ENCODE measurements at places on chromosomes 4 and X.
A peak's percentile ranks its signal among the peaks of the same experiment; 100 is the strongest.

DNA sequence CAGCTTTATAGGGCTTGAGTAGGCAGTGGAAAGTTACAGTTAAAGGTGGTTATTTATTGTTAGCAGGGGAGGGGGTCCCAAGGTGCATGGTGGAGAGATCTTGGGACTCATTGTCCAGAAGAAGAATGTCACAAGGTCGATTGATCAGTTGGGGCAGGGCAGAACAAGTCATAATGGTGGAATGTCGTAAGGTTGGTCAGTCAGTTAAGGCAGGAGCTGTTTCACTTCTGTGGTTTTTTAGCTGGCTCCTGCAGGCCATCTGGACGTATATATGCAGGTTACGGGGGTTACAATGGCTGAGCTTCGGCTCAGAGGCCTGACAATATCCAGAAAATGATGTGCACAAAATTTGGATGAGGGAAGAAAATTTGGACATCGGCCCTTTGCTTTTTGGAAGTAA lies 7.1 kb downstream of the OFD1 start:
- no peak for DNase-seq

DNA sequence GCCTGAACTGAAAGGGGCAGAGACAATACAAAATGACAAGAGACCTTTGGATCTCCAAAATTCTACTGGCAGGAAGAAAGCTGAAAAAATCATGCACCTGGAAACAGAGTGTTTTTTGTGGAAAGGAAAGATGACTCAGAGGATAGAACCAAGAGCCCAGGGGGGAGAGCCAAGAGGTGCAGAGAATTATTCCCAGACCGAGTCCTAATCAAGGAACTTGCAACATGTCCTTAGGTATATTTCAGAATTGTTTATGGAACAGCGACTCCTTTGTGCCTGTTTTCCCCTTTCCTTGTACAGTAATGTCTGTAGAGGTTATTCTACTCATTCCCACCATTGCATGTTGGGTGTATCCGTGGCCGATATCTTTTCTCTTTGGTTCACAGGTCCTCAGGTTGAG lies 71.7 kb downstream of the YIPF6 start:
- DNase-seq: no peak

DNA sequence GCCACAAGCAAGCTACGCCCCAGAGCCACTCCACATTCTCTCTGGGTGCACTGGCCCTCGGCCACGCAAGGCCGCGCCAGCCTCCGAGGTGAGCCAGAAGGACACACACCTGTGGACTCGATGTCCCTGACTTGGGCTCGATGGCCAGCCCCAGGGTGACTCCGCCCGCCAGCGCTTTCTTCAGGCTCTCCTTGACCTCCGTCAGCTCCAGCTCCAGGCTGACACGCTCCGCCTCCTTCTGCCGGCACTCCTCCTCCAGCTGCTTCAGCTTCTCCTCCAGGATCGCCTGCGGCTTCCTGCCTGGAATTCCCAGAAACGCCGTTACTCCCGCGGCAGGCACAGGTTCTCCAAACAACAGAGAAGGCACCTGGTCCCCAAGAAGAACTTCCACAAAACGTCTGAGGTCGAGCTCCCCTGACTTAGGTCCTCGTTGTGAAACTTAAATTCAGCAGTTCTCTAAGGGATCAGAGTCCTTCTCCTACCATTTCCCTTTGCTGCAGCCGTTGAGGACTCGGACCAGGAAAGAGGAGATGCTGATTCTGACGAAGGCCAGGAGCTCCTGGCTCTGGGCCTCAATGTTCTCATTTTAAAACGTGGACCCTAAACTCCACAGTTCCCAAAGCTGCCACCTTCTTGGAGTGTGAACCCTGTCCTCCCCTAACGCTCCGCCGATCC lies 166.8 kb downstream of the AFAP1 start:
- no peak for DNase-seq

- no peak for DNase-seq
These were observed 81.1 kb downstream of the DLG3 start for GRCh38 chrX:70525733-70526132.

DNA sequence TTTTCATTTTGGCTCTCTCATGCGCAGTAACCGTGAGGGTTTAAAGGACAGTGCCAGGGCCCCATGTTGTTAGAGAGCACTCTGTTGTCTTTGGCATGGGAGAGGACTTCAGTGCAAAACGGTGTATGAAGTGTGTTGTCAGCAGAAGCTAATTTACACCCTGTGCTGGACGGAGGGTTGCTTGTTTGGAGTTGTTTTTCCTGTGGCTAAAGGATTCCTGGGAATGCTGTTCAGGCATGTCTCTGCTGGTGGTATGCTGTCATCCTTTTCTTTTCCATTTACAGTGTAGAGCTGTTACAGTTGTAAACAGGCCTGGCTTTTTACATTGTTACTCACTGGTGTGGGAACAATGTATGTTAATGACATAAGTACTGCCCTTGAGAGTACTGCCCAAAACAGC lies 206.3 kb downstream of the CBR4 start:
- peak; percentile 46 for DNase-seq

- DNase-seq: no peak
These were observed 125.7 kb downstream of the SH3KBP1 start for GRCh38 chrX:19761554-19762295.

DNA sequence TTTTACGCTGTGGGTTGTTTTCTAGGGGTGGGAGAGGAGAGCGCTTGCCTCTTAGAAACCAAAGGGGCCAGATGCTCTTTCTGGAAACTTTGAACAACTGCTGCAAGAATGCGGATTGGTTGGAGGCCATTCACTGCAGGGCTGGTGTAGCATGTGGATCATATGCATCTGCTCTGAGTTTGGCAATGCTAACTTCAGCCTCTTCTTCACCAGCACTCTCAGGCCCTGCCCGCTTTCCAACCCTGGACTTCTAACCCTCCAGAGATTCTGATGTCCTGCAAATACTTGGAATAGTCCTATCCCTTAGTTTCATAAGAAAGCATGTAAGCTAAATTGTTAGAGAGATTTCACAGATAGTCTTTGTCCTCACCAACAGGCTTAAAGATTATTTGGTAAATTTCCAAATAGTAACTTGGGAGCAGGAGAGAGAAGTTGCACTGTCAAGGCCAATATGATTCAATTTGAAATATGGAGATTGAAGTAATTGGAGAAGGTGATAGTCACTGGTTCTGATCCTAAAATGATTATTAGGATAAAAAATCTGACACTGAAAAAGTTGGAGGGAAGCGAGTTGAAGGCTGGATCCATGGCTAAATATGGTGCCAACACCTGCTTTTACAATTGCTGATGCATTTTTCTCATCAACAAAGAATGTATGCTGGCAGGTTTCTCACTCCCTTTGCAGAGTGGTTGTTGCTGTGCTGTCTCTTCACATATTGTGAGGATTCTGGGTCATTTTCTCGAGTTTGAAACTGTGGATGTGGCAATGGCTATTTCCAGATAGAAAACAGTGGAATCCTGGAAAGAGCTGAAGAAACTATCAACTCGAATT lies 210.4 kb downstream of the PTTG2 start:
- no peak for DNase-seq

DNA sequence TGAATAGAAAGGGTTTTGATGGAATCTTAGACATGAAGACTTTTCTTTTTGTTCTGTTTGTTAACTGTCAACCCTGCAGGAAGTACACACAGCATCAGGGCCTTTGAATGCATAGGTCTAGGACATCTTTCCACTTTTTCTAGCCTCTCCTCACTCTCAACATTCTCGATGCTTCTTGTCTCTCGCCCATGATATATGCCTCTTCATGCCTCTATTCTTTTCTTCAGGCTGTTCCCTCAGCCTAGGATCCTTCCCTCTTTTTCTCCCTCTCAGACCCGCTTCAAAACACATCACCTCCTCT lies 9.6 kb downstream of the PDGFC start:
- DNase-seq: no peak

DNA sequence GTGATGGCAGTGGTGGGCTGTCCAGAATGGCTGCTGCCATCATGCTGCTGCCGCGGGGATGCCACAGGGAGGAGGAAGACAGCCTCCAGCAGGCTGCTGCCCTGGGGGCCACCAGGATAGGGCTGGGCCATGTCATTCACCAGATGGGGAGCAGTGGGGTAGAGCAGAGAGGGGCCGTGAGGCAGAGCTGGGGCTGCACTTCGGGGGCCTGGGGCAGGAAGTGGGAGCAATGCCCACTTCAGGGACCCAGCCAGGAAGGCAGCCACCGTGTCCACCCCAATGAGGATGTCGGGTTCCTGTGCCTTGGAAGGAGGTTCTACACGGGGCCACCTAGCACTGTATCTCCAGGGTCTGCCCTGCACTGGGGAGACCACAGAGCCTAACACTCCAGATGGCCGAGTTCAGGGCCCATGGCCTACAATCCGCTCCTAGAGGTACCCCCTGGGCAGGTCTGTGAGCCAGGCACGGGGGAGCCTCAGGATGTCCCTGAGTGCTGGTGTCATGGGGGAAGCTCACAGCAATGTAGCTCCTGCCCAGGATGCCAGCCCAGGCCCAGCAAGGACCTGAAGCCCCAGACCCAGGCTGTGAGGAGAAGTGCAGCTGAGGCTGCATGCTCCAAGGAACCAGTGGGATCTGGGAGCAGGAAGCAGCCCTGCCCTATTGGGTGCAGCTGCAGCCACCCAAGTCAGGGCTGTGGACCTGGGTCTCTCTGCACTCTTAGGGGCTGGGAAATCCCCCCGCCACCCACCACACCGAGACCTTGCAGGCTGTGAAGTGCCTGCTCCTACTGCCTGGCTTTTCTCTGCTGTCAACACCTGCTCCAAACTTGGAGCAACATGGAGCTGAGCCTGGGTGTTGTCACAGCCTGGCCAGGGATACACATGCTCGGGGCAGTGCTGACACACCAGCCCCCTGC lies 140.3 kb downstream of the PDHA2 start:
- DNase-seq: no peak

DNA sequence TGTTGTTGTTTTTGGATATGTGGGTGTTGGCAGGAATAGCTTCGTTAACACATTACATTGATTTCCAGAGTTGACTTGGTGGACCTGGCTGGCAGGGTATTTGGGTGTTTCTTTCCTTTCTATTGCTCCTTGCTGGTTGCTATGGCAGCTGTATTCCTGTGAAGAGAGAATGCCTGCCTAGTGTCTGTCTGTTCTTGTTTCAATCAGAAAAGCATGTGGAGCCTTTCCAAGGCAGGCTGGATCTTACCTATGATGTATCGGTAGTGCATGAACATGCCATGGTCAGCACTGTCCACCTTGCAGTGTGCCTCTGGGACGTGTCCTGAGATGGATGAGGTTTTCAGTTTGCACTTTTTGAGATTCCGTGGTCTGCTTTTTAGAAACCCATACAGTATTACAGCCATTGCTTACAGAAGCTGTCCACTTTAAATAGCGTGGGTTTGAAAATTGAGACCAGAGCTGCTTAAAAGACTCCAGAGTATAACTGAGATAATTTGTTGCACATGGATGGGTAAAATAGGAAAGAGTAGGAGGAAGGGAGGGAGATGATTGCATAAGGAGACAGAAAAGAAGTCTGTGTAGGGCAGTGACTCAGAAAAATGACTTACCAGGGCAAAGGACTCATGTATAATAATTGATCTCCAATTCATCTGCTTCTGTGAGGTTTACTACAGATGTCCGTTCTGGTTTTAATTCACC lies 20.0 kb upstream of the AADAT start:
- DNase-seq: no peak

DNA sequence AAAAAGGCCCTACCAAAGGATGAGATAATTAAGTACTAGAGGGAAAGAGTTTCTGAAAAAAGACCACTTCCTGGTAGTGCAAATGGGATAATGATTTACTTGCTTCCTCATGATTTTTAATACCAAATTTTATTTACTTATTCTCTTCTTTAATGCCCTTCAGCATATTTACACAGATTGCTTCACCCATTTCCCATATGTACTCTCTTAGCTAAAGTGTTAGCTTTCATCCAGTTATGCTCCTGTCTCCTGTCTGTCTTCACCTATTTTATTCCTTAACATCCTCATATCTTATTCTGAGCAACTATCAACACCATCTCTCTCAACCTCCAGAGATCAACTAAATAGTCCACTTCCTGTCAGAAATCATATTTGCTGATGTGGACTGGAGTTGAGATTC lies 183.2 kb upstream of the HS3ST1 start:
- no peak for DNase-seq

DNA sequence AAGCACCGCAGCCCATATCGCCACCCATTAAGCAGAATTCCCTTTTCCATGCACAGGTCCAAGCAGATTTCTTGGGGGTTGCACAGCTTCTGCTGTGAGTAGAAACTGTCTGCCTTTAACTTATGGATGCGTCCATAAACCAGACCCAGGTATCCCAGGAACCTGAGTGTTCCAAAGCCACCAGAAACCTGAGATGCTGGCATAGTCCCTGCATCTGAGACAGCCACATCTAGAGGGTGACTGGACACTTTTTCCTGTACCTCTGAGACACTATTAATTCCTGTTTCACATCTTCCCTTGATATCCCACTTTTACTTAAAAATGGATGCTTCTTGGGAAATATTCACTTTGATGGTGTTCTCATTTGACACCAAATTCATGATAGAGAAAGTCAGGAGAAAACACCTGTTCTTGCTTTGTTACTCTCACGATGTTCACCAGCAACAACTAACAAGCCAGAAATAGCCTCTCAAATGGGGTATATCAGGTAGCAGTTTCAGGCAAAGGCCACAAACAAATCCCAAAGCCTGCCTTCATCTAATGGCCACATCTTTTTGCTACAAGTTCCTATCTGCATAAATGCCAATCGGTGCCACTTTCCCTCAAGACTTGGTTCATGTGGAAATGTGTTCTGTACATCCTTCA lies 45.5 kb upstream of the PRDX4 start:
- DNase-seq: no peak

DNA sequence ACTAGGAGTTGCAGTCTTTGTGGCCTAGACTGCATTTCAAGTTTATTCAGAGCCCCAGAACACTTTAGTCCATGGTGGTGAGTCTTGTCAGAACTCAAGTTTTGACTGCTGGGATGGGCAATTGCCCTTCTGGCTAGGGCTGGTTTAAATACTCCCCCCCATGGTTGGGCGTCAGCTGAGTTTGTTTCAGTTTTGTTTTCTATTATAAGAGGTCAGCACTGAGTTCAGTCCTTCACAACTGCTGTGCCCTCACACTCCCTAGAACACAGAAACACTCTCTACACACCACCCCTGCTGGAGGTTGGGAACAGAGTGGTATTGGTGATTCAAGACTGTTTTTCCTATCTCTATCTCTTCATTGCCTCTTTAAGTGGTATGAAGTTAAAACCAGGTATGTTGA lies 217.0 kb downstream of the GUCY2F start:
- no peak for DNase-seq

GRCh38 chrX:119871245-119871598 lies 311 bp downstream of the RNF113A start:
- DNase-seq: no peak

DNA sequence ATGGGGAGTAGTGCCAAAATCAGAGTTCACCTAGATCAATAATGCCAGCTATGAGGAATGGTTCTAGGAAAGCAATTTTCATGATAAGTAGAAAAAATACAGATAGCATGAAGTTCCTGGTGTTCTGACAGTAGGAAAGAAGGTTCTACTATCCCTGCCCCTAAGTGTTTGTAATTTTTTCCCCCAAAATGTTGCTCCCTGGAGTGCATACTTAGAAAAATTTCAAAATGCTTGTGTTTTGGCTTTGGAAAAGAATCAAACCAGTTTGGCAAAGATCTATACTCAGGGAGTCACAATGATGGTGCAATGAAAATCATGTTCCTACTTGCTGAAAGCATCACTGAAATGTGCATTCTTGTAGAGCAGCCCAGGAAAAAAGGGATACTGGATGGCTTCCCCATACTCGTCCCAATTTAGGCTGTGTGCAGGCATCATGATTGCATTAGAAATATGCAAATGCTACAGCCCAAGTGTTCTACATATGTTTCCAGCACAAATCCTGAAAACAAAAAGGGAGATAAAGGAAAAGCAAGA lies 74.7 kb downstream of the LPAR4 start:
- DNase-seq: no peak

All from HFFc6 (cell line).